ENCODE measurements at places on chromosomes 2 and 18.

GRCh38 chr2:42516418-42516901 is 22.7 kb upstream of the KCNG3 start:
- H3K36me3 ChIP-seq = no peaks in the 10 kb centered on the region
- no peaks in the 10 kb centered on the region for H3K27me3 ChIP-seq
- no peak overlapping the region for H3K4me3 ChIP-seq
- no peak for DNase-seq
- H3K27ac ChIP-seq = no peak overlapping the region
- H3K4me1 ChIP-seq = no peaks in the 10 kb centered on the region

GRCh38 chr2:181955010-181955409 is 30.6 kb upstream of the PPP1R1C start:
- no peaks in the 10 kb centered on the region for H3K4me1 ChIP-seq
- H3K27me3 ChIP-seq = no peaks in the 10 kb centered on the region
- H3K36me3 ChIP-seq = no peaks in the 10 kb centered on the region
- H3K4me3 ChIP-seq = no peak overlapping the region

DNA sequence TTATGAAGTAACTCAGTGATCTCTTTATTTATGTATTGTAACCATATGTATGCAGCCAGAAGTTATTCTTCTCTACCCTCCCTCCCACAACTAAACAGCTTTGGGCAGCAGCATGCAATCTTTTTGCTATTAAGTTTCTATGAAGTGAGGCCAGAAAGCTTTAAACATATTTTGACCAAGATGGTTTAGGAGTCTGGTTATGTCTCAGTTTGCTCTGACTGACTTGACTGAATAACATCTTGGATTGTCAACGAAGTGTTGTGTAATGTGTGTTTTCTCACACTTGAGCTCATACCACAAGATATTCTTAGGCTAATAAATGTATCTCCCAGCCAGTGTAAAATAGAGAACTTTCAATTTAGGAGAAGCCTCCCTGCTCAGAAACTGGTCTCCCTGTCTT is 104.3 kb downstream of the TTC27 start:
- H3K27ac ChIP-seq = no peak overlapping the region
- H3K4me3 ChIP-seq = no peak overlapping the region
- no peak for DNase-seq
- H3K27me3 ChIP-seq = no peaks in the 10 kb centered on the region

GRCh38 chr2:188207554-188207953 is 84.1 kb upstream of the GULP1 start:
- H3K27ac ChIP-seq = no peak overlapping the region
- no peaks in the 10 kb centered on the region for H3K4me1 ChIP-seq
- no peak overlapping the region for H3K4me3 ChIP-seq
- no peaks in the 10 kb centered on the region for H3K27me3 ChIP-seq
- no peak for DNase-seq

DNA sequence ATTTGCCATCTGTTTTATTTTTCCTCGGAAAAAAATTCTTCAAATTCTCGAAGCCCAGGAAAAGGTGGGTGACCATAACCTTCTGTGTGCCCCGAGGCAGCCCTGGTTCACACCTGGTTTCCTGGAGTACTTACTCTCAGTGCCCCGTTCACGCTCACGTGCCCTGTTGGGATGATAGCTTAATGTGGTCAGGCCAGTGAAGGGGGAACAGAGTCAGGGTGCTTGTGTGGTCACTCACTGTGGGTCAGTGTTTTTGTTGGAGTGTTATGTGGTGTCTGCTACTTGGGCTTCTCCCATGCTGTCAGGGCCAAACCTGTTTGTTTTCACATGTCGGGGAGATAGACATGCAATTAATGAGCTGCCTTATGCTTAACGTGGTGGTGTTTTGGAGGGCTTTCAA is 78.1 kb downstream of the MAP4K4 start:
- peaks cover 98% of the 10 kb centered on the region for H3K4me1 ChIP-seq
- no peaks in the 10 kb centered on the region for H3K36me3 ChIP-seq
- H3K4me3 ChIP-seq = no peak overlapping the region
- no peak overlapping the region for H3K27ac ChIP-seq
- DNase-seq = no peak
- H3K27me3 ChIP-seq = no peaks in the 10 kb centered on the region

- no peak overlapping the region for H3K4me3 ChIP-seq
- no peaks in the 10 kb centered on the region for H3K27me3 ChIP-seq
- no peak for DNase-seq
- no peaks in the 10 kb centered on the region for H3K36me3 ChIP-seq
- H3K27ac ChIP-seq = no peak overlapping the region
Measured at GRCh38 chr18:73790587-73790986, 357.0 kb downstream of the FBXO15 start.

- no peak overlapping the region for H3K27ac ChIP-seq
- no peak for DNase-seq
- no peaks in the 10 kb centered on the region for H3K27me3 ChIP-seq
- H3K4me3 ChIP-seq = no peak overlapping the region
- no peaks in the 10 kb centered on the region for H3K4me1 ChIP-seq
- H3K36me3 ChIP-seq = no peaks in the 10 kb centered on the region
Measured at GRCh38 chr2:15302154-15302553, 259.0 kb downstream of the NBAS start.

DNA sequence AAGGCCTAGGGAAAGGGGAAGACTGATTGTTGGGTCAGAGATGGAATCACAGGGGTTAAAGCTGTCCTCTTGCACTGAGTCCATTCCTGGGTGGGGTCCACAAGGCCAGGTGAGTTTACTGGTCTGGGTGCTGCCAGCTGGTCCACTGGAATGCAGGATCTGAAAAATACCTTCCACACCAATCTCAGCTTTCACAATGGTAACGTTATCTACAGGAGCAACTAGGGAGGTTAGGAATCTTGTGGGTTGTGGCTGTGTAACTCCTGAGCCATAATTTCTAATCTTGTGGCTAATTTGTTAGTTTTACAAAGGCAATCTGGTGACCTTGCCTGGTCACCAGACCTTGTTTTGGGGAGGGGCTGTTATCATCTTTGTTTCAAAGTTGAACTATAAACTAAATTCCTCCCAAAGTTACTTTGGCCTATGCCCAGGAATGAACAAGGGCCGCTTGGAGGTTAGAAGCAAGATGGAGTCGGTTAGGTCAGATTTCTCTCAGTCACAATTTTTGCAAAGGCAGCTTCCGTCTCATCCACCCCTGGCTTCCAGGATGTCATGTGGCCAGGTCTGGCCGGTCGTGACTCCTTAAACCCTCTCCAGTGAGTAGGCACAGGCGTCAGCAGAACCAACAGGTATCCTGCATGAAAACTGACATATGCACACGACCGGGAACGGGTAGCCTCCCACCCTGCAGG is 123.3 kb upstream of the SH3BP4 start:
- H3K4me3 ChIP-seq = no peak overlapping the region
- no peak for DNase-seq
- H3K27me3 ChIP-seq = no peaks in the 10 kb centered on the region
- peaks cover 4% of the 10 kb centered on the region for H3K4me1 ChIP-seq
- no peaks in the 10 kb centered on the region for H3K36me3 ChIP-seq
- no peak overlapping the region for H3K27ac ChIP-seq

GRCh38 chr2:217392930-217393584 is 533.2 kb upstream of the TNP1 start:
- DNase-seq = no peak
- no peaks in the 10 kb centered on the region for H3K36me3 ChIP-seq
- H3K4me1 ChIP-seq = peaks cover 10% of the 10 kb centered on the region
- no peaks in the 10 kb centered on the region for H3K27me3 ChIP-seq

- no peaks in the 10 kb centered on the region for H3K27me3 ChIP-seq
- H3K27ac ChIP-seq = peak overlapping the region; percentile 52
- H3K4me1 ChIP-seq = peaks cover 11% of the 10 kb centered on the region
- H3K36me3 ChIP-seq = no peaks in the 10 kb centered on the region
- no peak for DNase-seq
- no peak overlapping the region for H3K4me3 ChIP-seq
Measured at GRCh38 chr2:105521176-105521575, 122.3 kb upstream of the FHL2 start.

- DNase-seq = no peak
- no peaks in the 10 kb centered on the region for H3K27me3 ChIP-seq
- H3K27ac ChIP-seq = no peak overlapping the region
- no peaks in the 10 kb centered on the region for H3K36me3 ChIP-seq
Measured at GRCh38 chr2:231372326-231372725, 23.2 kb upstream of the B3GNT7 start.
